Fibroblast of skin of right biceps (primary cell): ENCODE measurements at places on chromosomes 11 and 22.
A peak's percentile ranks its signal among the peaks of the same experiment; 100 is the strongest.

- DNase-seq, result no peak
These were observed 41.1 kb downstream of the TRIM66 start for GRCh38 chr11:8641332-8641731.

DNA sequence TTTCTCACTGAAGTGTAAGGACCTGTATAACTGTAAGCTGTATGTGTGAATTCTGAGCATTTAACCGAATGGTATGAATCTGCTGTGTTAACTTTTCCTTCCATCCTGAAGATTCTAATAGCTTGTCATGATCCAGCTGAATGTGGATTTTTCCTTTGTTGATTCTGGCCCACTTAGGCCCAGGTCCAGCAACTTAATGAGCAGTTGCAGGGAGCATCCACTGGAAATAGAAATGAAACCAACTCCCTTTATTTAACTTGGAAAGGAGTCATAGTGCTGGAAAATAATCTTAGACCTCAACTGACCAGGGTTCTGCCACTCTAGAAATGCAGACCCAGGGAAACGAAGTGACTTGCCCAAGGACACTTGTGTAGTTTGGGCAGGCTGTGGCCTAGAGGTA, 142.3 kb upstream of the MTNR1B start:
- DNase-seq, result no peak

DNA sequence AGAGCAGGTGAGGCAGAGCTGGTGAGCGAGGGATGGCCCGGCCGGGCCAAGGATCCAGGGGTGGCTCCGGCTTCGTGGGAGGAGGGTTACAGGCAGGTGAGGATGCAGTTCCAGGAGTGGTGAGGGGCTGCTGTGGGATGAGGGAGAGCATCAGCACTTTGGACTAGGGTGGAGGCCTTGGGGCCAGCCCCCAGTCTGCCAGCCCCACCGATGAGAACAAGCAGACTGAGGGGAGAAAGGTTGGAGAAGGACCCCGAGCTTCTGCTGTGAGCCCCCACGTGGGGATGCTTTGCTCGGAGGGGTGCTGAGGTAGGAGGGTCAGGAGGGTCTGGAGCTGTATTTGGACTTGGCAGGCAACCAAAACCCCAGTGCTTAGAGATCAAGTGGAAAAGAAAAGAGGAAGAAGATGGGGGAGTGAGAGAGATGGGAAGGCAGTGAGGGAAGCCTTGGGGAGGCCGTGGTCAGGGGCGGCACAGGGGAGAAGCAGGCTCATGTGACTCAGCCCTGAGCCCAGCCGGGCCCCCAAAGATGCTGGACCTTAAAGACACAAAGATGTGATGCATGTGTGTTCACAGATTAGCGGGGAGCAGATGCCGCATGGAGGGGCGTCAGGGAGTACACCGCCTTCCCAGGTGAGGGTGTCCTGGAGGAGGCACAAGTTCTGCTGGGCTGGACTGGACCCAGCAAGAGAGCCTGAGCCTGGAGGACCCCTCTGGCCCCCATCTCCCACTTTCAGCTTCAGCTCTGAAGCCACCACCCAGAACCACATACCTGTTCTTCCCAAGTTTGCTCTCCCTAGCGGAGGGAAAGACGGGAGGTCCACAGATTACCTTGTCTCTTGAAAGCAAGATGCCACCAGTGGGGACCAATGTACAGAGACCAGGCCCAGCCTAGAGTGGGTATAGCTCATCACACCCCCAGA, 91.3 kb downstream of the CDKN1C start:
- no peak for DNase-seq

DNA sequence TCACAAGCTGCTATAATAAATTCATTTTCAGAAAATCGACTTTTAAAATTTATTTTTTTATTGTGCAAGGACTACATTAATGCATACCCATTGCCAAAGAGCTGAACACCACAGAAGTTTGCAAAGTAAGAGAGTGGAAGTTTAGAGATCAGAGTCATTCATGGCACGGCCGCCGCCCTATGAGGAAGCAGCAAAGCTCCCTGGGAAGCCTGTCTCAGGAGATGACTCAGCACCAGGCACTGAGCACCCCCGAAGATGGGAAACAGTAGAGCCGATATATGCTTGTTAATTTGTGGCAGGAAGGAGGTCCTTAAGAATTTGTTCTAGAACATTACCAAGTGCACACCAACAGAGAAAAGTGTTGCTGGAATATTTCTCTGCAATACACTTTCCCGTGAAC, 693.7 kb downstream of the OPCML start:
- DNase-seq, result peak; percentile 88

GRCh38 chr11:11436715-11437313, 83.8 kb upstream of the CSNK2A3 start:
- no peak for DNase-seq

DNA sequence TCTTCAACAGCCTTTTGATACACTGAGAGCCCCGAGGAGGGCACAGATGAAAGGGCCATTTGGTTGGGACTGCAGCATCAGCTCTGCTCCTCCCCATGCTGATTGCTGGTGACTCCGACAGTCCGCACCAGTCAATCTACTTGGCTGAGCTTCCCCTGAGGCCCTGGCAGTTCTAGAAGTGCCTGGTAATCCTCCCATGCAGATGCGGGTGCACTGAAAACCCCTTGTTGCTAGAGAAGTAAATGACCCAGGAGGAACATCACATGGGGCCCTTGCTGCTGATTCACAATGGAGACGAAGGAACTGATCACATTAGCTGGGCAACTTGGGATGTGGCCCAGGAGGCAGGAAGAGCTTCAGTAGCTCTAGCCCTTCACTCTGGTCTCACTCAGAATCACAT, 35.2 kb upstream of the RIC3 start:
- no peak for DNase-seq

GRCh38 chr22:17842386-17842785, 68.1 kb upstream of the BID start:
- no peak for DNase-seq

GRCh38 chr11:34036456-34036855, 15.1 kb upstream of the CAPRIN1 start:
- DNase-seq, result peak; percentile 7
